ENCODE measurements at places on chromosomes 5 and 9.

DNA sequence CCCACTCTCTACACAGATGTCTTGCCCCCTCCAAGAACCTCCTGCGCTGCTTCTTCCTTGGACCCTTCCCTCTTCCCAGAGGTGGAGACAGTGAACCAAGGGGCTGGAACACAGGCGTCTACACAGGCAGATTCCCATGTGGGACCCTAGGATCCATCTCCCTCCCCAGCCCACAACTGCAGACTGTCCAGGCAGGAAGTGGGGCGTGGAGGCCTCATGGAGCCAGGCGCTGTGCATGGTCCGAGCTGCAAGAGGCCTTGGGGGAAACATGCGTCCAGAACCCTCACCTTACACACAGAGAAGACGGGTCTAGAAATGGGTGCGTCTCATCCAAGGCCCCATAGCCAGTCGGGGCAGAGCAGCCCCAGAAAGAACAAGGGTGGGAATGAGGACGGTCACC is 117.5 kb downstream of the VAV2 start:
- DNase-seq = no peak

- no peak for DNase-seq
Observed at GRCh38 chr5:55600086-55600485, 65.3 kb upstream of the PLPP1 start.

DNA sequence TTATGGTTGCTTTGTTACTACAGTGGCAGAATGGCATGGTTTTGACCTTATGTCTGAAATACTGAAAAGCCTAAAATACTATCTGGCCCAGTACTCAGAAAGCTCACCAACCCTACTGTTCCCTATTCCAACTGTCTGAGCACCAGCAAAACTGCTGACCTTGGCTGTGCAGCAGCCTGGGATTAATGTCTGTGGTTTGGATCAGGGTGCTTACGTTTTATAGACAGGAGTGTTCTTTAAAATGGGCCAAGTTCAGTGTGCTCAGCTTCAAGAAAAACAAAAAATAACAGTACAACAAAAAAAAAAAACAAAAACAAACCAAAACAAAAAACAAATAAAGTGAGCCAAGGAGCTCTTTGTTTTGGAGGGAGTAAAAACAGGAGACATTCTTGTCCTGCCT is 36.4 kb downstream of the SLC28A3 start:
- DNase-seq = no peak

DNA sequence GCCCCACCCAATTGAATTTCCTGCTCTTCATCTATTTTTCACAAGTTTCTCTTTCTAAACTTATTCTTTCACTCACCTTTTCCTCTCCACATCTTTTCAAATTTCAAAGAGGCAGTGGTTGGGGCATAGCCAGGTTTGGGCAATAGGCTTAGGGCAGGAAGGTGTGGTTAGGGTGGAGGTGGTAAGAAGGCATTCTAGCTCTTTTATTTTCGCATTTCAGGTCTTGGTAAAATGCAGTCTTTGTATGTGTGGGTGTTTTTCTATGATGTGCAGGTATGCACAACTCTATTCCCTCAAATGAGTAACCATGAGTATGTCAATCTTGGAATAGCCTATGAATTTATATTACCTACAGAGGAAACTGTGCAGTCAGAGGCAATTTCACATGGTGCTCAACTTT is 129.8 kb upstream of the IFNE start:
- no peak for DNase-seq

DNA sequence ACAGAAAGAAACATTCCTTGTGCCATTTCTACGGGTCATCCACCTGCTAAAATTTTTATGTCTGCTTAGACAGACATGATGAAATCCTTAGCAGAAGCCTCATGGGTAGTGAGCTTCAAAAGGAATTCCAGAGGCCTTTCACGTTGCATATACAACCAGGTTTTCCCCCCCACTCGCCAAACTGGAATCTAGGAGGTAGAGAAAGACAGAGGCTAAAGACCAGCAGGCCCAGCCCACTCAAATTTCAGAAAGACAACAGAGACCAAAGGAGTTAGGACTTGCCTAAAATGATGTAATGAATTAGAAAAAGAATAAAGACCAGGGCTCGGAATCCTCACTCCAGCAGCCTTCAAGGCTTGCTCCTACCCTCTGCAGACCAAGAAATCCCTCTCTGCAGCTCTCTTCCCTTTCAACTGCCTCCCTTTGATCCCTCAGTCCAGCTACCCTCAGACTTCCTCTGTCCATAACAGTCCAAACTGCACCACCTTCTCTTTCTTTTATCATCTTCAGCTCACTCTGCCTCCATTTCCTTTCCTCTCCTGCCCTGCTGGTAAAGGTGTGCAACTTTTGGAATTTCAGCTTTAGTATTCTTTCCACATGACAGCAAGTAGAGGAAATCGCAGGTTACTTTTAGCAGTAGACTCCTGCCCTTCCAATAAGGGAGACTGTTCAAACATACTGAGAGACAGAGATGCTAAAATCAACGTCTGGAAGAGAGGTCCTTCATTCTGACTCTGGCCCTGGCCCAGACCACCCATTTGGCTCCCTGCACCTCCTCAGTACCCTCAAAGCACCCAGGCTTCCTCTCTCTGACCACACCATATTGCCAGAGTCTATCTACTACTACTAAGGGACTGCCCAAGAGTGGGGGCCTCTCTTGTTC is 8.9 kb downstream of the B4GALT1 start:
- DNase-seq = no peak

- peak; percentile 73 for DNase-seq
Observed at GRCh38 chr9:102587281-102587680, 407.9 kb upstream of the CYLC2 start.

DNA sequence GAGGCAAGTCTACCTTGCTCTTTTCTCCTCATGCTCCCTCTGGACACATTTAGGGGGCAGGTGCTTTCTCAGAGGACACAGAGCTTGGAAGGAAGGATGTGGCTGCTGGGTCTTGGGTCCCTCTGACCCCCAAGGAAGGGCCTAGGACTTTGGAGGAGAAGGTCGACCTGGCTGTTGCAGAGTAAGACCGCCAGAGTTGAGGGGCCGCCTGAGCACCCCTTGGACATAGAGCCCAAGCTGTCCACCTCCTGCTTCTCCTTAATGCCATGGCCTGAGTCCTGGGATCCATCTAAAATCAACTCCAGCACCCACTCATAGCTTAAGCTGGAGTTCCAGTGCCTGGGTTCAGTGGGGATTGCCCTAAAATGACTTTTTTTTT is 20.6 kb downstream of the LAMC3 start:
- no peak for DNase-seq

GRCh38 chr5:74672215-74672877 is 12.7 kb upstream of the HEXB start:
- peak; percentile 26 for DNase-seq

DNA sequence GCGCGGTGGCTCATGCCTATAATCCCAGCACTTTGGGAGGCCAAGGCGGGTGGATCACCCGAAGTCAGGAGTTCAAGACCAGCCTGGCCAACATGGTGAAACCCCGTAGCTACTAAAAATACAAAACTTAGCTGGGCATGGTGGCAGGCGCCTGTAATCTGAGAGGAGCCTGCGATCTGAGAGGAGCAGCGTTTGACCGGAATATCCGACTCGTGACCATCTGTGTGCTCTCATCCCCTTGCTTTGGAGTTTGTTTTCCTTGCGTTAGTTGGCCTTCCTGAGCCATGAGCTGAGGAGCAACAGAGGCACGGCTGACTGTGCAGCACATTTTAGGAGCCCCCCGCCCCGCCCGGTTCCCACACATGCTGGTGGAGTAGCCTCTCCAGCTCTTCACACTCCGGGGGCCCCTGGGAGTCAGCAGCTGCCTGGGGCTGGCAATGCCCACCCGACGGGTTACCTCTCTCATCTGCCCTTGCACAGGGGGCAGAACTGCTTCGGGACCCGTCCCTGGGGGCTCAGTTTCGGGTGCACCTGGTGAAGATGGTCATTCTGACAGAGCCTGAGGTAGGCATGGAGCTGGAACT is 3.0 kb downstream of the ADAMTS13 start:
- no peak for DNase-seq

GRCh38 chr5:81161012-81161601 is 72.0 kb upstream of the CKMT2 start:
- no peak for DNase-seq

DNA sequence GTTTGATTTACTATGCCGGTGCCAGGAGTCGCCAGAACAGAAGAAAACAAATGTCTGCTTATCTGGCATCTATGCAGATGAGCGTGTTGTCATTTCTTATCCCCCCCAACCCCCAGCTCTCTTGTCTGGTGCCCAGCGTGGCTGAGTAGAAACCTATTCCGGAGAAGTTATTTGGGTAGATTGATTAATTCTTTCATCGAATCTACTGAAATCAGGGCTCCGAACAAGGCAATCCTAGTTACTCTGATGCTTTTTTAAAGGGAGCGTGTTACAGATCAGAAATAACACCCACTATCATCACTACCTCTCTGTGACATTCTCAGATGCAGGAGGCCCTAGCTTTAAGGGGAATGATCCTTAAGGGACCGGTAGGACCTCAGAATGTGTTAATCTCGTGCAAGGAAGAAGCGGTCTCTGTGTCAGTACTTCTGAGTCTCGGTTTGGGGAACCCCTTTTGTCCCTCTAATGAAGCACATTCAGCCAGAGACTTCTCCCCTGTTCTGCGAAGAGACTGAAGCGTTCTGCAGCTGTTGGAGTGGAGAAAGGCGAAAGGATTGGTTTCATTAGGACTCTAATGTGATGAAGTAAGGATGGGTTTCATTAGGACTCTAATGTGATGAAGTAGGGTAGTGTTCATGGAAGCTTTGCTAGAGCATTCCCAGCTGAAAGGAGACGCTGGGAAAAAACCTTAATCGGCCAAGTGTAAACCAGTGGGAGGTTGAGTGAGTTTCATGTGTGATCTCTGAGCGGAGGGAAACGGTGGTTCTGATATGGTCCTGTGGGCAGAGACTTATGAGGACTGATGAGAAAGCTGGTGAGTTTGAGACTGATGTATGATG is 1.5 kb downstream of the PIP5K1B start:
- DNase-seq = no peak

DNA sequence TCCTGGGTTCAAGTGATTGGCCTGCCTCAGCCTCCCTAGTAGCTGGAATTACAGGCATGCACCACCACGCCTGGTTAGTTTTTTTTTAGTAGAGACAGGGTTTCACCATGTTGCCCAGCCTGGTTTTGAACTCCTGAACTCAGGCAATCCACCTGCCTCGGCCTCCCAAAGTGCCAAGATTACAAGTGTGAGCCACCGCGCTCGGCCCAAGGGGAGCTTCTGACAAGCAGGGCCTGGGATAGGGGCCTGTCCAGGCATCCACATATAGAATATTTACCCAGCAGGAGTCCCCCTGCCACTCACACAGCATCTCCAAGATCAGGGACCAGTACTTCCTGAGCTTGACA is 10.1 kb downstream of the IRF1 start:
- no peak for DNase-seq

- no peak for DNase-seq
Observed at GRCh38 chr9:121185178-121185745, 16.4 kb downstream of the RAB14 start.

DNA sequence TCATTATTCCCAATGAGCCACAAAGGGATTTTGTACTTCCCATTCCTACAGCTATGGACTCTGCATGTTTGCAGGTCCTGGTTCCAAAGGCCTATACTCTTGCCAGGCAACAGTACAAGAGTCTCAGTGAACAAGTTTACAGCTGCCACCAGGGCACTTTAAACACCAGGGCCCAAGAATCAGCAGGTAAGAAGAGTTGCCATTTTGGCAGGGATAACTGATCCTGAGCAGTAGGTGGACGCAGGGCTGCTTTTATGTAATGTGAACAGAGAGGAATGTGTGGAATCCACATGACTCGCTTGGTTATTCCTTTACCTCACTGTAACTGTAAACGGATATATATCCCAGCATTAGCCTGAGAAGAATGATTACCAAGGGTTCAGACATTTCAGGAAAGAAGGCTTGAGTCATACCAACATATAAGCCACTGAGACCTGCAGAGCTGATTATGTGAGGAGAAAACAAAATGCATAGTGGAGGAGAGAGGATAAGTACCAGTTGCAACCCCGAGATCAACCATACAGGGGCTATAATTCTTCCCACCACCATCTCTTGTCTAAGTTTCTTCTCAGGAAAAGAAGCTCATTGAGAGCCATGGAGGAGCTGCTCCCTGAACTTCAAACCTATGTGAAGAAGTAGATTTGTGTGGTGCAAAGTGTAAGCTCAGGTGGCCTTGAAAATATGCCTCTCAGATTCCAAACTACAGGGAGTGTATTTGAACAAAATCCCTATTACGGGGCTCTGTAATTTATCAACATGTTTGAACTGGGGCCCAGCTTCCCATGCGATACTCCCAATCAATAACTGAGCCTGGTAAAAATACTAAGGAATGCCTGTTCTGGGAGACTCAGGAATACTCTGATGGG is 24.6 kb downstream of the RAPGEF6 start:
- no peak for DNase-seq

- no peak for DNase-seq
Observed at GRCh38 chr9:134637241-134637640, 4.4 kb upstream of the COL5A1 start.

DNA sequence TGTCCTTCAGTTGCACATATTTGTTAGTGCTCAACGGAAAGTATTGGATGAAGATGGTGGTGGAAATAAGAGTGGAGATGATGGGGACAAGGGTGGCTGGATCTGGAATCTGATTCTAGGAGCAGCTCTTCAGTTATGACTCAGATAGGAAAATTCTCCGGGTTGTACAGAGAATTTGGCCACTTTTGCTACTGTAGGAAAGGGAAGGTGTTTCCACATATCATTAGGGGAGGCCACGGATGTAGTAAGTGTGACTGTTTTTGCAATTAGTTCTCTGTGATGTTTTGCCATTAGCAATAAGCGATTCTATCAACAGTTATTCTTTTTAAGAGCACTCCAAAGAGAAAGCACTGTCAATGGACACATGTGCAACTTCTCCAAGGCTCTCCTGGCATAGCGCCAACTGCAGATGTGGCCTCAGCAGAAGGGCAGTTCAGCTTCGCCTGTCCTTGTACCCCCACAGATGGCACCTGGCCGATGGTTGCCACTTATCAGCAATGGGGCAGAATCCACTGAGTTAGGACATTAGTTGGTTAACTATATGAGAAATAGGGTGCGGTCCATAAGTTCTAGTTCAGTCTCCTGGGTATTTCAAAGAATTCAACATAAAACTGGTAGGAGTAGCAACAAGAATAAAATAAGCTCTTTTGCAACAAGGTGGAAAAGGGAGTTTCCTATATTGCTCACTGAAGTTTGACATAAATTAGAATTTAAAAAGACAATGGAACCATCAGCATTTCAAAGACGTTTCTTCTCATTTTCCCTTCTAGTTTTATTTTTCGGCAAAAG is 96.3 kb downstream of the ARSB start:
- no peak for DNase-seq

GRCh38 chr5:76402251-76402885 is 717 bp upstream of the IQGAP2 start:
- no peak for DNase-seq

DNA sequence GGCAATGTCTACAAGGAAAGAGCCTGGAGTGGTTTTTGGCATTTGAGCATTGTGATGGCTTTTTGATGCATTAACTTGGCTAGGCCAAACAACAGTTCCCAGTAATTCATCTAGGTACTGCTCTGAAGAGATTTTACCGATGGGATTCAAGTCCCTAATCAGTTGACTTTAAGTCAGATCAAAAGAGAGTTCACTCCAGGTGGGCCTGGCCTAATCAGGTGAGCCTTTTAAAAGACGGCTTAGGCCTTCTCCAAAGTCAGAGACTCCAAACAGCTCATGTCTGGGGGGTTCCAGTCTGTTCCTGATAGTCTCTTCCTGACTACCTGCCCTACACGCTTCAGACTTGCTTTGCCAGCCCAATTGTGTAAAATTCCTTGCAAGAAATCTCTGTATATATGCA is 53.7 kb downstream of the RIGI start:
- DNase-seq = no peak

GRCh38 chr5:58122848-58123392 is 337.0 kb downstream of the PLK2 start:
- DNase-seq = no peak
